ENCODE measurements at places on chromosomes 5 and 9. TPM values are rescaled to one million over a fixed set of nuclear protein-coding genes. Genes with fewer than 3 reads are reported as not detected.

The GABRA6 gene
- total RNA-seq, result not detected

The NDUFS4 gene
- total RNA-seq, result 46.8 TPM

GRCh38 chr5:168773226-168773625 lies 194.1 kb upstream of the PANK3 start:
- DNase-seq, result no peak

DNA sequence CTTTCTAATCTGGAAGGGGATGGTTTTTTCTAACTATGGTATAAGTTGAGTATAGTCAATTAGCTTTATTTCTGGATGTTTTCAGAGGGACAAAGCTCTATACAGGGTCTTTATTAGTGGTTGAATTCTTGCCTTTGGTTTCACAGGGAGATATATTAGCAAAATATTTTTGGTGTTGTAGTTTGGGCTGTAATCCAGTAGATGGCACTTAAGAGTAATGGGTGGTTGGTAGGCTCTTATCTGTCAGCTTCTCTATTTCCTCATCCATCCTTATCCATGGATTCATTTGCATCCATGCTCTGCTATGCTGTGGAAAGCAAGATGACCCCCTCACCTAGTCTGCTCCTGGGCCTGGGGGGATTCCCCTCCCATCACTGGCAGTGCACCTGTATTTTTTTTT lies 363.6 kb upstream of the CYLC2 start:
- DNase-seq, result no peak

GRCh38 chr5:92599217-92599810 lies 981.7 kb downstream of the NR2F1-AS1 start:
- DNase-seq, result no peak

Measured in activated CD4-positive, alpha-beta T cell treated with anti-CD3 and anti-CD28 coated beads, Interleukin-2, amount 10 ng/mL, durations not matched to agents 7 days and 5 days (primary cell).